Mesenteric fat pad (tissue), 1 donor: ENCODE measurements at places on chromosomes 13 and 19. TPM values are rescaled to one million over a fixed set of nuclear protein-coding genes. Genes with fewer than 3 reads are reported as not detected.

Gene PTGER1
- total RNA-seq = 0.55 TPM

Gene ZNF793
- 2.3 TPM for total RNA-seq

Gene TGFBR3L
- not detected for total RNA-seq

Gene ZNF493
- total RNA-seq = 10.8 TPM

Gene GARIN5A
- total RNA-seq = 0.35 TPM

Gene KLK2
- not detected for total RNA-seq

Gene ZNF324B
- total RNA-seq = 5.2 TPM

Gene TNFRSF19
- 1.5 TPM for total RNA-seq

DNA sequence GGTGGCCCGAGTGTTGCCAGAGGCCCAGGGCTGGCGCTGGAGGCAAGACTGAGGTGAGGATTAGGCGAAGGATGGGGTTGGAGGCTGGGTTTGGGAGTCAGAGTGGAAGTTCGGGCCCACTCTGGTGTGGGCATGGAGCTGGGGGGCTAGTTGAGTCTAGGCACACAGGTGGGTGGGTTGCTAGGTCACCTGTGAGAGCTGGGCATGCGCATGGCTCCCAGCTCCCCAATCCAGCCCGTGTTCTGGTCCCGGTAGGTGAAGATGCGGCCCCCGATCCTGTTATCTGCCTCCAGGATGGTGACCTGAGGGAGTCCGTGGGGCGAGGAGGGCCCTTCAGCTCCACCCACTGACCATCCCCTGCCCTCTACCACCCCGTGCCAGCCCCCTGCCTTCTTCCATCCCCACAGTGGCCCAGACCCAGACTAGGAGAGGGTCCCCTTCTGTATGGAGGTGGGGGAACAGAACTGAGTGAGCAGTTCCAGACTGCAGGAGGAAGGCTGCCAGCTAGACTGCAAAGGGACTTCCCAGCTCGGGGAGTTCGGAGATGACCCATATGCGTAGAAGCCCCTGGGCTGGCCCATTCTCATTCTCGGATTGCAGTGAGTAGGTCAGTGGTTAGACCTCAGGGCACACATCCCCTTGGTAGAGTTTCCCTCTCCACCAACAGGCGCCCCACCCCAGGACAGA is 1.7 kb downstream of the IL4I1 start:
- no peak for DNase-seq

DNA sequence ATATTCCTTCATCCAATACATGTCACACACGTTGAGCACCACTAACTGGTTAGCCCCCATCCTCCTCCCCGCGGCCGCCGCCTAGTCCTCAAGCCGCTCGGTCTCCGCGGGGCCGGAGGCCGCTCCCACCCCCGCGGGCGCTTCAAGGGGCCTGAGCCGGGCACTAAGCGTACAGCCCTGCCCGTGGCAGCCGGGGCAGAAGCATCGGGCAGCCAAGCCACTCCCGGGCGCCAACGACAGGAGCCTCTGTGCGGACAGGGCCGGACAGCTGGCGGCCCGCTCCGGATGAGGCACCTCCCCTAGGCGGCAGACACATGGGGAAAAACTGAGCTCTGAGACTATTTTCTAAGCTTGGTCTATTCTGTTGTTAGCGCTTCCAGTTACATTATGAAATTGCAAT is 2.8 kb upstream of the ZNF543 start:
- DNase-seq = no peak

DNA sequence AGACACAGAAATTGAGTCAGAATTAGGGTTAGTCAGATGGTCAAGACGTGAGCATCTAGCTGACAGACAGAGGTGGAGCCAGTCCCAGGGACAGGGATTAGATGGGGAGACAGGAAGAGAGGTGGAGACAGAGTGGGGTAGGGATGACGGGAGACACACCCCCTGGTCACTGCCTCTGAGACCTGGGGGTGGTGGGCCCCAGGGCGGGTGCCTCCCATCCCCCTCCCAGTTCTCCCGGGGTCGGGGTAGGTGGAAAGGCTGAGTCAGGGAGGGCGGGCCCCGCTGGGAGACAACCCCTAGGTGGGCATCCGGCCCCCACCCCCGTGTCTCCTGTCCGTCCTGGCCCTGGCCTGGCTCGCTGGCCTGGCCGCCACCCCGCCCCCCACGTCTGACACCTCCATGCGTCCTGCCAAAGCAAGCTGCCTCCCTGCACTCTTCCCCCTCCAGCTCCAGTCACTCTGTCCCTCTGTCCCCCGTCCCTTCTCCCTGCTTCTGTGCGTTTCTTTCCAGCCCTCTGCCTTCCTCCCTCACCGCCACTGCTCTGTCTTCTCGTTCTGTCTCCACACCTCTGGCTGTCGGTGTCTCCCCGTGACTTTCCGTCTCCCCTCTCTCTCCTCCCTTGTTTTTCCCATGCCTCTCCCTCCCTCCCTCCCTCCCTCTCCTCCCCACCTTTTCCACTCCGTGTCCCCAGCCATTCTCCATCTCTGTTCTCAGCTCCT is 15.1 kb downstream of the CCDC97 start:
- DNase-seq = no peak

DNA sequence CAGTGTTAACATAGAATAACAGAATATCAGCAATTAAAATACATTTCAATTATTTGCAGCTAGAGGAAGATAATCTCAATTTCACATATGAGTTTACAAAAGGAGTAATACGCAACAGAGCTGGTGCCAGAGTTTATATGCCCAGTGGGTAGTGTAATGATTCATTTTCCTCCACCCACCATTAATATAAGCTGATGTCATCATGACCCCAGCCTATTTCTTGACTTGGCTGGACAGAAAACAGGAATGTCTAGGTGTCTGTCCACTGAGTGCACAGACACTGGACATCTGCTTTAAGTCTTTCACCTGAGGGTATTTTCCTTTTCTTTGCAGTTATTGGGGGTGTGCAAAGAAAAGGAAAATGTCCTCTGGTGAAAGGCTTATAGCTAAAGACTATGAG is 335.5 kb downstream of the TBC1D4 start:
- DNase-seq = no peak

GRCh38 chr13:47129461-47129860 is 232.6 kb upstream of the HTR2A start:
- no peak for DNase-seq

- no peak for DNase-seq
These were observed 46.6 kb upstream of the TSC22D1 start for GRCh38 chr13:44622708-44623107.

- no peak for DNase-seq
These were observed 14.1 kb downstream of the PNPLA6 start for GRCh38 chr19:7549429-7550148.

DNA sequence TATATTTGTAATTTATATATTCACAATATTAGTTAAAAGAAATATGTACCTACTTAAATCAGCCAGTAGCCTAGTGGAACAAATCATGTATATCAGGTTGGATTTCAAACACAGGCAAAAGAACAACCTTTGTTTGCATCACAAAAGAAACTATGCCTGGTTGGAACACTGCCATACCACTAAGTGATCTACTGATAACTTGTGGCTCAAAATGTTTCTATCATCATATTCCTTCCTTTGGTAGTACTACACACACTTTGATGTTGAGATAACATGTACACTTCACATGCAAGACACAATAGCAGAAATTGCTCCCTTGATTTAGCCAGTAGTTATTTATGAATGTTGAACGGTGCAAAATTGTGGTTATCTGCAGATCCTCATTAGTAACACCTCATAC is 146.0 kb upstream of the GPC6 start:
- no peak for DNase-seq

- DNase-seq = no peak
These were observed 197.1 kb downstream of the OXGR1 start for GRCh38 chr13:96797136-96797535.

GRCh38 chr13:33945477-33945876 is 127.5 kb downstream of the RFC3 start:
- DNase-seq = no peak

DNA sequence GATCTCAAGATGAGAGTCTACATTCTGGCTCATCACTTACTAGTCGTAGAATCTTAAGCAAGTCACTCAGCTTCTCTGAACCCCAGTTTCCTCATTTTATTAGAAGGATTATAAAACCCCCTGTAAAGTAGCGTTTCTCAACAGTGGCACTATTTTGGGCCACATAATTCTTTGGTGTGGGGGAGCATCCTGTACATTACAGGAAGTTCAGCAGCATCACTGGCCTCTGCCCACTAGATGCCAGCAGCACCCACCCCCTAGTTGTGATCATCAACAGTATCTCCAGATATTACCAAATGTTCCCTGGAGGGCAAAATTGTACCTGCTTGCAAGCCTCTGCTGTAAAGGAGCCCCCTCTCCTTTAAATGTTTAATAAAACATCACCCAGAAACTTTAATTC is 22.6 kb downstream of the STARD13 start:
- no peak for DNase-seq

DNA sequence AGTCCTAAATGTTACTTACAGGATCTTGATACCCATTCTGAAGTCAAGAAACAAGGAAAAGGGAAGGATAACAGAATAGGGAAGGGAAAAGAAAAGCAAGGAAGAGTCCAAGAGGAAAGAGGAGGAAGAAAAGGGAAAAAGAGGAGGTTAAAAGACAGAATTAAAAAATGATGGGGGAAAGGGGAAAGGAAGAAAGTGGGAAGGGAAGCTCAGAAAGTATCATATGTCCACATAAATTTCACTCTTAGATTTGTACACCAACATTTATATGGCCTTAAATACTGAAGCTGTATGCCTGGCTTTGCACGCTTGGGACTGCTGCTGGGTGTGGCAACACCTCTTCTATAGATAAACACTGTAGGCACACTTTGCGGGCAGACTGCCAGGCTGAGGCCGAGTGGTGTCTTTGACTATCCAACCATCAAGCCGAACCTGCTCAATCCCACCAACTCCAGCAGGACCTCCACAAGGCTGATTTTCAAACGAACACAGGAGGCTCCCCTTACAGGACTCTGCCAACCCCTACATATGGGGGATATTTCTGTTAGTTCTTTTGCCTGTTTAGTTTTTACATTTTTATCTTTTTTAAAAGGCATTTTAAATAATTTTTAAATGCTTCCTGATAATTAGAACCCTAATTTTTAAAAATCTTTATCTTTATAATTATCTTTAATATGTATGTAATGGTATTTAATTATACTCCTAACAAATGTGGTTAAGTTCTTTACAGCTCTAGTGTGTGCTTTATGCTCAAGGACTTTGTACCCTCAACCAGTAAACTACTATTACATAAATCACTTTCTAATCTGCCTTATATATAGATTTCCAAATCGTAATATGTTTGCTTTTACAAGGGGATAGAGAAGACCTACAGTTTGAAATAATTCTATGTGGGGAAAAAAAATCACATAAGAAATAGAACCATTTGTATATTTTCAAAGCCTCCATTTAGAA is 154.2 kb downstream of the DIAPH3 start:
- no peak for DNase-seq

DNA sequence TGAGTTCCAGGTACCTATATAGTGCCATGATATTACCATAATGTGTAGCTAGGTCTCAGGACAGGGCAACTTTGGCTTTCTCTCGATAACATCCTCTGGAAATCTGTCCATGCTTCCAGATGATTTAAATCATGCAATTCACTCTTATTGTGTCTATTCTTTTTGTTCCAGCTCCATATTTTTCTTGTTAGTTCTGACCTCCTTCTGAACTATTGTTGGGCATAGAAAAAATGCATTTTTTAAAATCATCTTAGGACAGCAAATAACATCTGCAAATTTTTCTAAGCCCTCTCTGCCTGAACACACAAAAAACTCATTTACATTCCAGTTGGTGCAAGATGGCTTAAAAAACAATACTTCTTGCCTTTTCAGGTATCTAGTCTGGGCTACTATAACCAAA is 1561.0 kb upstream of the MIR17HG start:
- no peak for DNase-seq

DNA sequence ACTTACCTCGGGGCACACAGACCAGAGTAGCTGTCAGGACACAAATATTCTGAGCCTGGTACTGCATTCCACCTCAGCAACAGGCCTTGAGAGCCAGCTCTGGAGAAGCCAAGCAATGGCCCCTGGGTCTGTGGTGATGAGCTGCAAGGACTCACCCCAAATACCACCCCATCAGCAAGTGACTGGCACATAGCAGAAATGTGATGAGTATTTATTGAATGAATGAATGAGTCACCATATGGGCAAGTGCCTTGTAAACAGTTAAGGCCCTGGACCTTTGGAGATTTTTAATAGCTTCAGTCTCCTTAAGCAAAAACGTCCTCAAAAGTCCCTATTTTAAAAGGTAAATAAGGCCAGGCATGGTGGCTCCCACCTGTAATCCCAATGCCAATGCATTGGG is 18.2 kb downstream of the GSX1 start:
- DNase-seq = no peak

DNA sequence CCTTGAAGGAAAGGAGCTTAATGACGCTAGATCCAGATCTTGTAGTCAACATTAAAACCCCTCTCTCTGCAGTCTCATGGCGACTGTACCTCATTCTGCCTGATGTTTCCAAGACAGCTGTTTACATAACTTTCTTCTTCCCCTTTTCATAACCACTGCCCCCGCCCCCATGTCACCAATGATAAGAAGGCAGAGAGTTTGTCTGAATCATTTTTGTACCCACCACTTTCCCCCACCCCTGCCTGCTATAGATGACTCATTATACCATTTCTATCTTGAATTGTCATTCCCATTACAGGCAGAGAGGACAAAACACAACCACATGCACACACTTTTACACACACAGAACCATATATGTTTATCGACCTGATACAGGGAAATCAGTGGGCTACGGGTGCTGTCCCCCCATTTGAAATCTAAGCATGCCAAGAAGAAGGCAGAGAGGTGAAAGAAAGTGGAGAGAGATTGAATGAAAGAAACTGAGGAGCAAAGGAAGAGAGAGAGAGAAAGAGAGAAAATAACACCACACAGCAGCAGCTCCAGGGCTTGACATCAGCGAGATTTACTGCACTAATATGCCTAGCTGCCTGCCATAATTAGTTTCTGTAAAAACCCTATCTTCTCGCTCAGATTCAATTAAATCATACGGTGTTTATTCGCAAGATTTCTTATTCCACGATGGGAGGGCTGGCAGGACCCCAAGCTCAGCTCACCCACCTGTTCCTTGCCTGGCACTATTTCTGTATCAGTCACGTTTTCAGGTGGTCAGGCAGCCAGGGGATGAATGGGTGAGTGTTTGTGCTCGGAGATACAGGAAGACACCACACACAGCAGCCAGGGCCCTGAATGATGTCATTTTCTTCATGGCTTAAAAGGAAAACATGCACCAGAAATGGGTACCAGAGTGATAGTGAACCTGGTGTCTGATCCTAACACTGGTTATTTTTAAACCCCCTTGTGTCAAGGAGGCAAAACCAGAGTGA is 114.3 kb upstream of the SERP2 start:
- DNase-seq = no peak

GRCh38 chr13:21884299-21884909 is 213.5 kb downstream of the FGF9 start:
- no peak for DNase-seq

GRCh38 chr13:40790154-40790616 is 774 bp downstream of the SLC25A15 start:
- no peak for DNase-seq
